Nephron progenitor cell (in vitro differentiated cells): ENCODE measurements at places on chromosomes 2 and 18.
A peak's percentile ranks its signal among the peaks of the same experiment; 100 is the strongest.

- H3K4me1 ChIP-seq: peaks cover 11% of the 10 kb centered on the region
- peak overlapping the region; percentile 73 for H3K27ac ChIP-seq
- peaks cover 38% of the 10 kb centered on the region for H3K36me3 ChIP-seq
- no peaks in the 10 kb centered on the region for H3K27me3 ChIP-seq
These were observed 39.4 kb downstream of the GORASP2 start for GRCh38 chr2:170968205-170969003.

GRCh38 chr2:16035747-16036745, 95.7 kb downstream of the MYCN start:
- H3K27ac ChIP-seq: peak overlapping the region; percentile 74
- DNase-seq: no peak
- H3K4me3 ChIP-seq: no peak overlapping the region

DNA sequence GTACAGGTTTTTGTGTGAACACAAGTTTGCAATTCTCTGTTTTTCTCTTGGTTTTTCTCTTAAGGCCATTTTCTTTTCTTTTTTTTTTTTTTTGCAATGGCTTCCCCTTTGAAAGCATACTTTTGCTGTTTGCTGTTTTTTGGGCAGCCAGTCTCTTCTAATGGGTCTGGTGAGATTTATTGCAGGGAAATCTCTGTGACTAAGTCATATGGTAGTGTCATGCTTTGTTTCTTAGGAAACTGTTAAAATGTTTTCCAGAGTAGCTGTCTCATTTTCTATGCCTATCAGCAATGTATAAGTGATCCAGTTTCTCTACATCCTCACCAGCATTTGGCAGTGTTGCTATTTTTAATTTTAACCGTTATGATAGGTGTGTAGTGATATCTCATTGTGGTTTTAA, 27.9 kb upstream of the CDCA7 start:
- H3K27ac ChIP-seq: no peak overlapping the region
- no peak for DNase-seq
- no peaks in the 10 kb centered on the region for H3K4me1 ChIP-seq
- H3K36me3 ChIP-seq: peaks cover 12% of the 10 kb centered on the region

DNA sequence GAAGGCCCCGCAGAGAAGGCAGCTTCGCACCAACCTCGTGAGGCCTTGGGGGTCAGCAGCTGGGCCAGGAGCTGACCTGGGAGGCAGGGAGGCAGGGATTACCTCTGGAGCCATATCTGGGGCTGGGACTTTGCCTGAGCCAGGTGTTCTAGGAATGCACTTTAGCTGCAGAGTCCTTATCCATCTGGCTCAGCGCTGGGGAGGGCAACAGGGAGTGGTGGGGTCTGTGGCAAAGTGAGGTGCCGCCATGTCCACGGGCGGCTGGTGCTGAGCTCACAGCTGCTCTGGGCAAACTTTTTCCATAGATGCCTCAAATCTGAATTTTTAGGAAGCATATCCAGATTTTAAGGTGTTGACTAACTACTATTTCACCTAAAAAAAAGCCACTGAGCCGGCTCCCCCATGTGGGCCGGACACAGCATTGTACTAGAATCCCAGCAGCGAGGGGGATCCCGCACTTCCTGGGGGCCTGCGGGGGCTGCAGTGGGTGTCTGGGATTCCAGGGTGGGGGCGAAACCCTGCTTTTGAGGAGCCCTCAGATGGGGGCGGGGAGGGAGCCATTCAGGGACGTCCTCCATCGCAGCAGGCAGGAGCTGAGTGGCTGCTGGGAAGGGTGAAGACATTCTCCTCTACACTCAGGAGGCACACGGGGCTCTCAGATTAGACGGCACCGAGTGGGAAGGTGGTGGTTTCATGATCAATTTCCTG, 34.6 kb downstream of the RTP5 start:
- no peak overlapping the region for H3K27ac ChIP-seq
- no peak overlapping the region for H3K4me3 ChIP-seq
- no peak for DNase-seq
- H3K36me3 ChIP-seq: no peaks in the 10 kb centered on the region
